ENCODE measurements at places on chromosomes 2 and 18. TPM values are rescaled to one million over a fixed set of nuclear protein-coding genes. Genes with fewer than 3 reads are reported as not detected.

Gene ALPP
- total RNA-seq: not detected

Gene LANCL1
- total RNA-seq: 17.9 TPM

Gene VWA3B
- total RNA-seq: not detected

Gene AAMP
- 116 TPM for total RNA-seq

Gene MFSD6
- total RNA-seq: 3.0 TPM

Gene PLEKHH2
- total RNA-seq: not detected

Gene TIA1
- 87.5 TPM for total RNA-seq

Gene OTOS
- total RNA-seq: not detected

Gene KCNG3
- total RNA-seq: not detected

Gene IL1RN
- total RNA-seq: not detected
